Activated naive CD4-positive, alpha-beta T cell (primary cell): ENCODE measurements at places on chromosomes 7 and 10.

- no peak for DNase-seq
Measured at GRCh38 chr7:108146070-108146842, 16.1 kb upstream of the LAMB4 start.

DNA sequence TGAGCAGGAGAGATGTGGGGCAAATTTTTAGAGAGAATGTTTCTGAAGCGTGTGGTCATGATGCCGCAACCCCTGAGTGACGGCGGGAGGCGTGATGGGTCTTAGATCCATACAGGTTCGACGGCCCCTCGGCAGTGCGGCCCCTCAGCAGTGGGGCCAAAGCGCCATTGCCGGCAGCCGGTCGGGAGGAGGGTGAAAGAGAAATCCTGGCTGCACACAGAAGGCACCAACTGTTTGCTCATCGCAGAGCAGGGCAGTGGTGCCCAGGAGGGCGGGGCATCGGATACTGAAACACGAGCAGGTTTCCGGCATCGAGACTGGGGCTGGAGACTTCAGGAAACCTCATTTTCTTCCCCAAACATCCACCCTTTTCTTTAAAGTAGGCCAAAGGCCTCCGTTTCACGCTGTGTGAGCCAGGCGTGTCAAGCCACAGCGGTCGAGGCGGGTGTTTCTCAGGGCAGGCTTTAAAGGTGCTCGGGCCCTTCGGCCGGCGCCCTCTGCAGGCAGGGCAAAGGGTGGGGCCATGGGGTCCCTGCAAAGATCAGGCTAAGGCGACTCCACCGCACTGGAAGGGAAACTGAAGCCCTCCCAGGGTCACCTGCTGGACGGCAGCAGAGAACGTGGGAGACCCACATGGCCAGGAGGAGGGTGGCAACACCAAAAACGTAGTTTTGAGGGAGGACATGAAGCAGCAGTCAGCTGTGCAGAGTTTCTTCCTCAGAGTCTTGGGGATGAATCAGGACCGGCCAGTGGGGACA lies 42.0 kb upstream of the PPP2R2D start:
- no peak for DNase-seq

- no peak for DNase-seq
Measured at GRCh38 chr7:106770191-106770590, 94.9 kb upstream of the PIK3CG start.

DNA sequence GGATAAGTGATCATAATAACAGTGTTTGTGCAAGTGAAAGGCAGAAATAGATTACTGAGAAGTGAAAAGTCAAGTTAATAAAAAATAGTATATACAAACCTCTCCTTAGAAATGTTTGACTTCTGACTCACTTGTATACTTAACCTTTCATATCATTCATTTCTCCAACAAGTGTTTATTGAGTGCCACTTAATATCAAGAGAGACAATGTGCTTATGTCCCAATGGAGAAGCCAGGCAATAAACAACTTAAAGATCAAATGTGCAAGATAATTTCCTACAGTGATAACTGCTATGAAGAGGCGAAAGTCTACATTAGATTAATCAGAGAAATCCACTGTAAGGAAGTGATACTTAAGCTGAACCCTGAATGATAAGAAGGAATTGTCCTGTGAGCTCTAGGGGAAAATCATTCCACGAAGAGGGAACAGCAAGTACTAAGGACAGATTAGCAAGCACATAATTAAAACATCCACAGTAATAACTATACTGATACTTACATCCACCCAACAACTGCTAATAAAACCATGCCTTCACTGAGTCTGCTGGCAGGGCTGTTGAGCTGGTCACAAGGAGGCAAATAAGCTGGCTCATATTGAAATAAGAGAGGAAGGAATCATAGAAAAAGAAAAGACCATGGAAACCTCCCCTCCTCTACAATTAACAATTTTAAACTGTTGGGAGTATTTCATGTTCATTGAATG lies 203.5 kb downstream of the CTNNA3 start:
- no peak for DNase-seq

DNA sequence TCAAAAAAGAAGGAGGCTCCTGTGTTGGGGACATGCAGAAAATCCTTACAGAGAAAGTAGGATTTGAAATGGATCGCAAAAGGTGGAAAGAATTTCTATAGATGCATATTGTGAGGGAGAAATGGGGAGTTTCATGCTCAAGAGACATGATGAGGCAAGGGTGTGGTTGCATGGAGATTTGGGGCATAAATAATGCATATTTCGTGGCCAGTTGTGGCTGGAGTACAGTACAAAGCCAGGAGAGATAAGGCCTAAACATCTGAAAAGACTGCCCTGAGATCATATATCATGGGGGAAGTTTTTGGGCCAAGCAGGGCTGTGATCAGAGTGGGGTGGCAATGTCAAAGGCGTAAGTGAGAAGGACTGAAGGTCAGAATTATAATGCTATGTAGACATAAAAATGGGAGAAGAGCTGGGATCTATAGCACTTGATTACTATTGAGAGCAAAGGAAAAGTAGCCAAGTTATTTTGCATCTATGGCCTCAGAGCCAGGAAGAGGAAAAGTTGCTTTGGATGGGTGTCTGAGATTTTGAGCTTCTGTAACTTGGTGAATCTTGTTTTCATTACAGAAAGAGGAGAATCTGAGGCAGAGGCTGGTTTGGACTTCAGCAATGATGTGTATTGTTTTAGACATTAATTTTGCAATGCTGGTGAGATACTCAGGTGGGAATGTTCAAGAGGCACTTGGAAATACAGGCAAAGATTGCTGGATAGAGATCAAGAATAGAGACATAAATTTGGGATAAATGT lies 166.6 kb downstream of the INHBA start:
- no peak for DNase-seq

- DNase-seq = no peak
Measured at GRCh38 chr7:103805346-103805745, 184.1 kb downstream of the RELN start.

GRCh38 chr7:36058020-36058592 lies 94.9 kb upstream of the EEPD1 start:
- no peak for DNase-seq

- no peak for DNase-seq
Measured at GRCh38 chr7:78448911-78449310, 650.3 kb downstream of the PHTF2 start.

DNA sequence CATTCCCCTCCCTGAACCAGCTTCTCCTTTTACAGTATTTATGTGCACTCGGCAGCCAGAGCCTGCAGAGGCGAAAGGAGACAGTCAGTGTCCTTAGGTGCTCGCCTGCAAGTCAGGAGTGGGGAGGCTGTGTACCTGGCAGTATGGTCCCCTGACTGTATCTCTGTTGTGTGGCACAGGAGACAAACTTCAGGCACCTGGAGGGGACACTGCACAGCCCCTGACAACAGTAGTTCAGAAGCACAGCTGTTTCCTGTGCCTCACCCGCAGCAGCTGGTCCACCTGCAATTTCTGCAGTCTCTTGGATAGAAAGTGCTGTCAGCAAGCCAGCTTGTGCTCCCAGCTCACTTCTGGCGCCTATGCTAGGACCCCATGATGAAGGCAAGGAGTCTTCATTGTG lies 73.4 kb upstream of the LAMB4 start:
- no peak for DNase-seq

DNA sequence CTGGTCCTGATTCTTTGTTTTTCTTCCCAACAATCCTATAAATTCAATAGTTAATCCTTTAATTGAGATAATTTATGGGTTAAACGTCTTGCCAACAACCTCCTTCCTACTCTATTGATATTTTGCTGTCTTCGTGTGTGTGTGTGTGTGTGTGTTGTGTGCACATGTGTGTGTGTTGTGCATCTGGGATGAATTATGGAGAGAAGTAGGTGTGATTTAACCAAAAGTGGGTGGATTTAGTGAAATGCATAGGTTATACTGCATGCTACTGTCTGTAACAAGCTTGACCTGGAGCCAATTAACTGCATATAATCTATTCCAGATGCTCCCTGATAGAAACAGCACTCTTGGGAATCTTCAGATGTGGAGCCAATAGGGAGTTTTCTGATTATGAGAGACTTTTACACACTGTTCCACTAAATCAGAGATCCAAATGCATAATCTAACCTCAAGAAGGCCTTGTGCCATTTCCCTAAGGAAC lies 61.2 kb downstream of the SEMA3D start:
- DNase-seq = no peak

DNA sequence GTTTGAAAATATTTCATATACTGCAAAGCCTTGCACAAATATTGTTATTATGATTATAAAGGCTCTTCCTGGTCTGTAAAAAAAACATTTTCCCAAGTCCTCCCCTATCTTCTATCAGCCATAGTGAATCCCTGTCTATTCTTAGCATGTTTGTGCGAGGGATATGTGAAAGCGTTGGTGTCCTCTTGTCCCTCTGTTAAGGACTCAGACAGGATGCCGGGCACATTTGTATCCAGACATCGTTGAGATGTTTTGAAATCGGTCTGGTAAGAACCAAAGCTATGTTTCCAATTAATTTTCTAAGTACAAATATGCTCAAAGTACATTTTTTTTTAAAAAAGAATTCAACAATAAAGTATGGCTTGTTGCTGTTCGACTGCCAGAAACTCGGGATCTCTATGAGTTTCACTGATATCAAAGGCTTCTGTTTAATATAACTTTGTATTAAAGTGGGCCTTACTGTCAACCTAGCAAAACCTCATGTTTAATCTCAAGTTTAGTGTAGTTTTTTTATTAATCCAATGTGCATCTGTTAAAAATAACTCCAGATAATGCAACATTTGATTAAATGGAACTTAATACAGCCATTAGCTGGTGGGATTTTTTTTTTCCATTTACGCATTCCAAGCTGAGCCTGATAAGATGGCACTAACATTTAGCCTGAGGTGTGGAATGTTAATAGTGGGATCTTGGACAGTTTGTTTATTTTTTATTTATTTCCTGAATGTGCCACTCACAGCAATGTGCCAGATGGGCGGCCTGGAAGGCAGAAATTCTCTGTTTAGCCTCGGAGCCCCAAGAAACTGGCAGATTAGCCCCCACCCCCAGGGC lies 754.3 kb downstream of the LRMDA start:
- no peak for DNase-seq

GRCh38 chr10:88374392-88375175 lies 208.5 kb downstream of the RNLS start:
- no peak for DNase-seq

DNA sequence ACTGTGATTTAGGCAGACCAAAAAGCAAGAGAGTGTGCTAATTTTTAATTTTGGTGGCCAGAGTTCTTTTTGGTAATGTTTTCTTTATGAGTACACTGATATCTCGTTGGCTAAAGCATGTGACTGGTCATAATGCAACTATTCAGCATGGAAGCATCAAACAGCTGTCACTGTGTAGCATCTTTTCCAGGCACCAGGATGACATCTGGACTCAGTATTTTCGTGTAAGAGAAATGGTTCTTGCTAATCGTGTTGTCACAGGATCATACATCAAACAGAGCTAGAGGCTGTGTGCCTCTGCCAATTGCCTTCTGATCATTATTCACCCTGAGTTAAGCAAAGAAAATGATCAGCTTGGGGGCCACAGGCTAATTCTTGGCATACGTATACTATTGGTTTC lies 118.9 kb downstream of the SND1 start:
- DNase-seq = no peak

GRCh38 chr10:621981-622740 lies 67.3 kb downstream of the DIP2C start:
- DNase-seq = no peak

GRCh38 chr10:77068272-77068671 lies 569.3 kb downstream of the KCNMA1 start:
- no peak for DNase-seq
